ENCODE measurements at places on chromosomes 11 and 22. TPM values are rescaled to one million over a fixed set of nuclear protein-coding genes. Genes with fewer than 3 reads are reported as not detected.

Gene PTPRCAP
- 10.9 TPM for polyA plus RNA-seq

Gene APOBEC3C
- polyA plus RNA-seq: 5.3 TPM

Gene CFAP68
- 25.0 TPM for polyA plus RNA-seq

Gene IFTAP
- 14.4 TPM for polyA plus RNA-seq

Gene FBXO7
- polyA plus RNA-seq: 22.5 TPM

GRCh38 chr22:39410264-39410663 lies 10.7 kb downstream of the TAB1 start:
- H3K27me3 ChIP-seq: no peaks in the 10 kb centered on the region
- H3K27ac ChIP-seq: no peak overlapping the region
- H3K4me3 ChIP-seq: no peak overlapping the region
- DNase-seq: no peak
- no peaks in the 10 kb centered on the region for H3K36me3 ChIP-seq

DNA sequence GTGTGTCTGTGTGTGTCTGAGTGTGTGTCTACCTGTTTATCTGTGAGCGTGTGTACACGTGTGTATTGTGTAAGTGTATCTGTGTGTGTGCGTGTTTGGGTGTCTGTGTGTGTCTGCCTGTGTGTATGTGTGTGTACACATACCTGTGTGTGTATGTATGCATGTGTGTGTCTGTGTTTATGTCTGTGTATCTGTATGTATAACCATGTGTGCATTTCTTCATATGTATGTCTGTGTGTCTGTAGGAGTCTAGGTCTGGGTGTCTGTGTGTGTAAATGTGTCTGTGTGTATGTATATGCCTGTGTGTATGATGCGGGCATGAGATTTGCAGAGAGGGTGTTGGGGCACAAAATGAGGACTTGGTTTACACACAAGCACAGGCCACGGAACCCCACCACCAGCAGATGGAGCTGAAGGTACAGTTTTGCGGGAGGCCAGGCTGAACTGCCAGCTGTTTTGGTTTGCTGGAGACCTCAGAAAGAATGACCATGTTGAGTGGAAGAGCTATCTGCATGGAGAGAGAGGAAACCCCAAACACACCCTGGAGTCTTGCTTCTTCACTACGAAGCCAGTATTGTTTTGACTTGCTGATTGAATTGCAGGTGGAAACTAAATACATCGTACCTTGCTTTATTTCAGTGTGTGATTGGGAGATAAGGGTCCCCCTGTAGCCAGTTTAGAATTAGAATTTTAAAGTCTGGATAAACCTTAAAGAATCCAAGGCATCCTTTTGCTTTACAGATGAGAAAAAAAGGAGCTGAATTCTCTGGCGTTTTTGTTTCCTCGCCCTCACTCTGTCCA lies 497.2 kb downstream of the NTM start:
- H3K27ac ChIP-seq: no peak overlapping the region
- DNase-seq: peak; percentile 56
- no peaks in the 10 kb centered on the region for H3K27me3 ChIP-seq
- H3K36me3 ChIP-seq: no peaks in the 10 kb centered on the region

DNA sequence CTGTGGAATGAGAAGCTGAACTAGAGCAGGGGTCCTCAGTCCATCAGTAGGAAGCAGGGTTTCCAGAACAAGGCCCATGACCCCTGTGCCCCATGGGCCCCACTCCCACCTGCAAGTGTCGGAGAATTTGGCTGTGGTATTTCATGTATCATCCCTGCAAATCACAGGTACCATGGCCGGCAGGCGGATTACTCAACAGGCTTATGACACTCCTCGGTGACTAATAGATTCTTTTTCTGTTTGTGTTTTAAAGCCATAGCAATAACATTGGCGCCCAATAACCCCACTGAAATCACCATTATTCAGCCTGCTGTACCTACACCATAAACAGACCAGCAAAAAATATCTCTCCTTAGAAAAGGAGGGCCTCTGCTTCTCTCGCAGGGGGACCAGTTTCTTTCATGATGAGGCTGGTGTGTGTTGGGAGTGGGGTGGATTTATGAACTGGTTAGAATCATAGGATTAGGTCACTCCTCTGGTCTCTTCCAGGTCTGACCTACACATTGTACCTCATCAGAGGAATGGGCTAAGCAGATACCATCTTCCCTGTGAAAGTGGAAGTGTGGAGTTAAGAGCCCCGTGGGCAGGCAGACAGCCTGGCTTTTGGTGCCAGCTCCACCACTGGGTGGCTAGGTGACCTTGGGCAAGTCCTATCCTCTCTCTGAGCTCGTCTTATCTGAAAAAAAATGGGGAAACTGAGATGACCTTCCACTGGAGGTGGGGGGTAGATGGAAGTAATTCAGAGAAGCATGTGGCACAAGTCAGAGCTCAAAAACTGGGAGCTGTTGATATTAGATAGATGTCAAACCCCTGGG lies 60.2 kb upstream of the WNT11 start:
- no peaks in the 10 kb centered on the region for H3K36me3 ChIP-seq
- H3K4me3 ChIP-seq: no peak overlapping the region
- H3K4me1 ChIP-seq: no peaks in the 10 kb centered on the region

DNA sequence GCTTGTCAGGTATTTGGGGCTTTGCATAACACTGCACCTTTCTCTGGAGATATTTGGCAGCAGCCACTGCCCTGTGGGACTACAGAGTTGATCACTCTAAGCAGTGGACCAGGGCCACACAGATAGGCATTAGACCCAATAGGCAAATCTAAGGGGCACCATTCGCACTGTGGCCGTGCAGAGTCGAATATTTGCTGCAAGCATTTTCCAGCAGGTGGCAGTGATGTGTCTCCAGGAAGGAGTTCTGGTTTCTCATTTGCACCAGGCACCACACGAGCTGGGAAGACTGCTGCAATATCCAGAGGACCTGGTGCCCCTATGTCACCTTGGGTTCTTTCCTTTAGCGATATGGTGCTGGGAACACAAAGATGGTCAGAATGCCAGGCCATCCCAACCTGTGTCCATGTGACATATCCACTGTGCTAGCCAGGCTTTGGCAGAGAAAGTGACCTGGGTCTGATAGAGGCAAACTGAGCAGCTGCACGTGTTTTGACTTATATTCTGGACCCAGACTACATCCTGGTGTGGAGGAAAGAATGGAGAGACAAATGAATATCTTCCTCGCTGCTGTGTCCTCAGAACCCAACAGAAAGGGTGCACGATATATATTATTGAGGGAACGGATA lies 318.7 kb downstream of the BUD13 start:
- H3K36me3 ChIP-seq: no peaks in the 10 kb centered on the region
- no peak overlapping the region for H3K27ac ChIP-seq
- DNase-seq: peak; percentile 49

DNA sequence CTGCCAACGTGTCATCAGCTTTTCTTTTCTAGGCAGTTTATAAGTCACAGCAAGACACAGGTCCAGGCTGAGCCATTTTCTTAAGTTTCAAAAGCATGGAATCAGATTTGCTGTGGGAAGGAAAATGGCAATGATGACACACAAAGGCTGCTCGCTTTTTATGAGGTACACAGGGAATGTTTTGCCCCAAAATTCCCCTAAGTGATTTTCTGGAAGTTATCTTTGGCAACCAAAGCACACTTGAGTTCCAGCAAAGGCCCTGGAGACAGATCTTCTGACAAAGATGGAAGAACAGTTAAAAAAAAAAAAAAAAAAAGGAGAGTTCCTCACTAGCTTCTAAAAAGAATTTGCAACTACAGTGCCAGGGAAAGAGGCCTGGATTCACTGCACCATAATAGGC lies 260.8 kb downstream of the LARGE1 start:
- H3K4me1 ChIP-seq: no peaks in the 10 kb centered on the region
- no peaks in the 10 kb centered on the region for H3K27me3 ChIP-seq
- H3K27ac ChIP-seq: no peak overlapping the region
- no peak overlapping the region for H3K4me3 ChIP-seq
- no peak for DNase-seq
- H3K36me3 ChIP-seq: no peaks in the 10 kb centered on the region

GRCh38 chr11:35324183-35324886 lies 95.0 kb downstream of the SLC1A2 start:
- H3K4me3 ChIP-seq: no peak overlapping the region
- no peaks in the 10 kb centered on the region for H3K36me3 ChIP-seq
- peaks cover 28% of the 10 kb centered on the region for H3K4me1 ChIP-seq
- no peaks in the 10 kb centered on the region for H3K27me3 ChIP-seq
- DNase-seq: no peak

- no peak for DNase-seq
- no peaks in the 10 kb centered on the region for H3K36me3 ChIP-seq
- H3K27ac ChIP-seq: no peak overlapping the region
- H3K27me3 ChIP-seq: no peaks in the 10 kb centered on the region
- no peak overlapping the region for H3K4me3 ChIP-seq
- no peaks in the 10 kb centered on the region for H3K4me1 ChIP-seq
Measured at GRCh38 chr11:121347813-121348212, 55.2 kb downstream of the SC5D start.

DNA sequence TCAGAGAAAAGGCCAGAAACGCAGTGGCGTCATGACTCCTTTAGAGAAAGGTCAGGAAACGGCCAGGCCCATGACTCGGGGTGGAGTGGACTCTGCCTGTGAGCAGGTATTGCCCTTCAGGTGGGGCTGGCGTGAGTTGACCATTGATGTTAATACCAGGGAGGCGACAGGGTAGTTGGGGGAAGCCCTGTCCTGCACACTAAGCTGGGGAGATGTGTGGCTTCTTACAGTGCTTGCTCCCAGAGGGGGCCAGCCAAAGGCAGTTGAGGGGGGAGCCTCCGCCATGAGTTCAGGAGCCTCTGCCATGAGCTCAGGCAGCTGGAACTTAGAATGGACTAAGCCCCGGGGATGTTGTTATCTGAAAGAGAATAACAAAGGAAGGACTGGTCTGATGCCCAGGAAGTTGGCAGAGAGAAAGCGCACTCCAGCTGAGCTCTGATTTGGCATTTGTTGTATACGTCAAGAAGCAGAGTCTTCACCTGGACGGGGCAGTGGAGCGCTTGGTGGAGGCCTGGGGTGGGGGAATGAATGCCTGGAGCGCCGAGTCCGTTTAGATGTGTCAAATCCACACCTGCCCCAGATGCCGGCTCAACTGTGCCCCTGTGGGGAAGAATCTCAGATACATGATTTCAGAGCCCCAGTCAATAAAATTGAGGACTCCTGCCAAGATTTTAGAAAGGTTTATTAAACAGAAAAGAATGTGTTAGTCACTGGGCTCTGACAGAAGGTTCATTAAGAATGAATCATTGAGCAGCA lies 222.5 kb downstream of the TBC1D22A start:
- no peaks in the 10 kb centered on the region for H3K4me1 ChIP-seq
- peak; percentile 59 for DNase-seq
- H3K27me3 ChIP-seq: no peaks in the 10 kb centered on the region
- no peak overlapping the region for H3K4me3 ChIP-seq

DNA sequence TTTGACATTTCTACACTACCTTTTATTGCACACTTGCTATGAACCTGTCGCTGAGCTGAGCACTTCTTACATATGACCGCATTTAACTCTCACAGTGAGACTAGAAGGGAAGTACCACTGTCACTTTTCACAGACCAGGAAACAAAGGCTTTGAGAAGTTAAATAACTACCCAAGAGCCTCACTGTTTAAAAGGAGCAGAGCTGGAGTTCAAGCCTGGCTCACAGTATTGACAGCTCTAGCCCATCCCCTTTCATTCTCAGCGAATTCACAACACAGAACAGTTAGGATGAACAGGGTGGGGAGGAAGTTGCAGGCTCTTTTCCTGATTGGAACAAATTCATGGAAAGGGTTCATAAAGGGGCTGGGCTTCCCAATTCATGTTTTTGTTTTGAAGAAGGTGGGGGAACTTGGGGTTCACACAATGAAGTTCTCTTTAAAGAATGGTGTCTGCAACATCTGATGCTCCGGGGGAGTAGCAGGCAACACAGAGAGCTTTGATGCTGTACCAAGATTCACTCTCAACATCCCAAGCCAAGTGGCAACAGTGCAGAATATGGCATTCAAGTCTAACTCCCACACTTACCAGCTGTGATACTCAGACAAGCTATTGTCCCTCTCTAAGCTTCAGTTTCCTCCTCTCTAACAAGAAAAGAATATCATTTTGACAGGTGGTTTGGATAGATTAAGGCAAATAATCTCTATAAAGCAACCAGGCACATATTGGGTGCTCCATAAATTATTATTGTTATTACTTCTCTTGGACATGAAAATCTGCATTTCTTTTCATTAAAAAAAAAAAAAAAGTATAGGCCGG lies 17.2 kb downstream of the SCGB1A1 start:
- H3K27ac ChIP-seq: no peak overlapping the region
- no peaks in the 10 kb centered on the region for H3K4me1 ChIP-seq
- H3K36me3 ChIP-seq: no peaks in the 10 kb centered on the region
- no peaks in the 10 kb centered on the region for H3K27me3 ChIP-seq

DNA sequence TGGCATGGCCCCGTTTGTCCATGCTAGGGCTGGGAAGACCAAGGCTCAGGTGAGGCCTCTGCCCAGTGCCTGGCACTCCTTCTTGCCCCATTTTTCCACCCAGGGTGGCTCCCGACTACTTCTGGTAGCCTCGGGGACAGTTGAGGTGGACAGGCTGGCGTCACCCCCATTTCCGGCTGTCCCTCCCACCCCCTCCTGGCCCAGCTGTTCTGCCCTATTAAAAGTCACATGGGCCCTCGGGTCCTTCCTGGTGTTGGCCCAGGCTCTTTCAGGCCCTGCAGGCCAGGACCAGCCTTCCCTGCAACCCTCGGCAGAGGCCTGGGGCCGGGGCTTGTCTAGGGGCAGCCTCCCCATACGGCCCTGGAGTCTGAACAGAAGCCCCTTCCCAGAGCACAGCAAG lies 9.5 kb downstream of the CD81 start:
- no peaks in the 10 kb centered on the region for H3K27me3 ChIP-seq
- peak; percentile 67 for DNase-seq
- H3K4me3 ChIP-seq: no peak overlapping the region

- H3K27ac ChIP-seq: no peak overlapping the region
- DNase-seq: no peak
- no peaks in the 10 kb centered on the region for H3K4me1 ChIP-seq
- no peaks in the 10 kb centered on the region for H3K27me3 ChIP-seq
- no peaks in the 10 kb centered on the region for H3K36me3 ChIP-seq
Measured at GRCh38 chr11:115869780-115870431, 365.7 kb upstream of the CADM1 start.

DNA sequence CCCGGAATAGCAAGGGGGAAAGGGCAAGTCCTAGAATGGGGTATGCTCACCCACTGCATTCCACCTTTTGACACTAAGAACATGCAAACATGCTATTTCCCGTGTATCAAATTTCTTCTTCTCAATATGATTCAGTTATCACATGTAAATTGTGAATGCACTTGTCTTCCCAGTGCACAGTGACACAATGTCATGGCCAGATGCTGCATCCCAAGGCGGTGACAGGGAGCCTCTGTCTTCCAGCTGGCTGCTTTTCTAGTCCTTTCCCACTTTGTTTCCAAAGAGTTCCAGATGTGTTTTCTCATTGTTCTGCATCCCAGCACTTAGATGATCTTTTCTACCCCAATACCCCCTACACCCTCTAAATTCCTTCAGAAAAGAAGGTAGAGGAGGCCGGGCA lies 12.4 kb downstream of the SLC25A18 start:
- H3K27ac ChIP-seq: no peak overlapping the region
- no peak for DNase-seq
- H3K36me3 ChIP-seq: no peaks in the 10 kb centered on the region
- H3K27me3 ChIP-seq: no peaks in the 10 kb centered on the region
- no peaks in the 10 kb centered on the region for H3K4me1 ChIP-seq

All from pancreas (tissue), 10 donors.